ENCODE measurements at places on chromosomes 6 and 20.

DNA sequence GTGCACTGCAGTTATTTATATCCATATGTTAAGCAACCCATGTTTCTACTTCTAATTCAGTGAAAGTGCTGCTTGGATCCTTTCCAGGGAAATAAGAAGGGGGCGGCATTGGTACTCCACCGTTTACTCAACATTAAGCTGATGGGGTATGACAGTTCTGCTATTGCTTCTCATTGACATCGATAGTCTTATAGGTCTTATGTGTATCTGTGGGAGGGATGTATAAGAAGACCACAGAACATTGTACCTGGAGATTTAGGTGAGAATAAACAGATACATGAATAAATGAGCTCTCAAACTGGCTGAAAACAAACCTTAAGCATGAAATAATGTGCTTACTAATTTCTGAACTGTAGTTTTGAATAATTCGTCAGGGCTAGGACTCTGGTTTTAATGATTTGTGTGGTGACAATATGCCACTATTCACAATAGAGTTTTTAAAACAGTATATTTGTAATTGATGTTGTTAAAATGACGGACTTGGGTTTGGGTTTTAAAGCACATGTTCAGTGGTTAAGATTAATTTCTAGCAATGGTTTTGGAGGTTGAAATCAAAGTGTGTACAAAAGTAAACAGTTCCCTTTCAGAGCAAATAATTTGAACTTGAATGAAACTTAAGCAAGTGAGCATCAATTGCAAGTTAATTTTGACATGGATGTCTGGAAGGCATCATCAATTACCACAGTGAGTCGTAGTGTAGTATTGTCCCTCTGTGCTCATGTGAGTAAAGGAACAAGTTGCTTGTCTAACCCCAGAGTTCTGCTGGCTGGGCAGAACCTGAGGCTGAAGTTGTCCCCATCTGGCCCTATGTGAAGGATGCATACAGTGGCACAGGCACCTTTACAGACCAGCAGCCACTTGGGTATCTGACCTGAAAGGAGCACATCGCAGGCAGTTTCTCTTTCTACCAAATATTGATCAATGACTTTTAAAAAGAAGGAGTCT lies 84.7 kb upstream of the SUPT3H start:
- DNase-seq = no peak

DNA sequence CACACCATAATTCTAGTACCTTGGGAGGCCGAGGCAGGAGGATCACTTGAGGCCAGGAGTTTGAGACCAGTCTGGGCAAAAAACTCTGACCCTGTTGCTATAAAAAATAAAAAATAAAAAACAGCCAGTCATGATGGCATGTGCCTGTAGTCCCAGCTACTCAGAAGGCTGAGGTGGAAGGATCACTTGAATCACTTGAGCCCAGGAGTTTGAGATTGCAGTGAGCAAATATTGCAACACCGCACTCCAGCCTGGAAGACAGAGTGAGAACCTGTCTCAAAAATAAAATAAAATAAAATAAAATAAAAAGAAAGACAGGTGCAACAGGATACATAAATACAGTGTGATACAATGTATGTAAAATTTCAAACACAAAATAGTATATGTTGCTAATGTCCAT lies 154.5 kb downstream of the OTOR start:
- DNase-seq = no peak

DNA sequence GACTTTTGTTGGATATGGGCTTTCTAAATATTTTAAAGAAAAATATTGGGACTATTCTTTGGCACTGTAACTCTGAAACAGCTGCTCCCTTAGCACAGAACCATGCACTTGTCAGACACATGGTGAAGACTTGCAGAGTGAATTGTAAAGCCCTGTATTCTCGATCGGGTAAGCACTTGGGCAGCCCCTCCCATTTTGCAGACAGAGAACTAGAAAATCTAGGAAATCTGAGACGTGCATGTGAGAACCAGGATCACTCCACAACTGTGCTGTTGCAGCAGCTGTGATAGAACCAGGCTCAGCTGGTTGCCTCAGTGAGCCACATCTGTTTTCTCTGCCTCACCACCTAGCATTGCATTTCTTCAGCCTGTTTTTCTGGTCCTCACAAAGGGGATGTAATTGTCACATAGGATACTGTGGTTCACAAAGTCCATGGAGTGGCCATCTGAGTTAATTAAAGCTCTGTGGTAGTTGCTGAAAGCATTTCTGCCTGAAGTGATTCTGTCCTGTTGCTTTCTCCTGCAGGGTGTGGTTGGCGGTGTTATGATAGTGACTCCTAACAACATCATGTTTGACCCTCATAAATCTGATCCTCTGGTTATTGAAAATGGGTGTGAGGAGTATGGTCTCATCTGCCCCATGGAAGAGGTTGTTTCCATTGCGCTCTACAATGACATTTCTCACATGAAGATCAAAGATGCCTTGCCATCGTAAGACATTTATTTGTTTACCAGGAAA lies 71.8 kb upstream of the HINT3 start:
- no peak for DNase-seq

GRCh38 chr6:97919631-97920030 lies 636.6 kb upstream of the MMS22L start:
- DNase-seq = no peak

- DNase-seq = no peak
Measured at GRCh38 chr20:9363673-9364072, 150.7 kb upstream of the LAMP5 start.

DNA sequence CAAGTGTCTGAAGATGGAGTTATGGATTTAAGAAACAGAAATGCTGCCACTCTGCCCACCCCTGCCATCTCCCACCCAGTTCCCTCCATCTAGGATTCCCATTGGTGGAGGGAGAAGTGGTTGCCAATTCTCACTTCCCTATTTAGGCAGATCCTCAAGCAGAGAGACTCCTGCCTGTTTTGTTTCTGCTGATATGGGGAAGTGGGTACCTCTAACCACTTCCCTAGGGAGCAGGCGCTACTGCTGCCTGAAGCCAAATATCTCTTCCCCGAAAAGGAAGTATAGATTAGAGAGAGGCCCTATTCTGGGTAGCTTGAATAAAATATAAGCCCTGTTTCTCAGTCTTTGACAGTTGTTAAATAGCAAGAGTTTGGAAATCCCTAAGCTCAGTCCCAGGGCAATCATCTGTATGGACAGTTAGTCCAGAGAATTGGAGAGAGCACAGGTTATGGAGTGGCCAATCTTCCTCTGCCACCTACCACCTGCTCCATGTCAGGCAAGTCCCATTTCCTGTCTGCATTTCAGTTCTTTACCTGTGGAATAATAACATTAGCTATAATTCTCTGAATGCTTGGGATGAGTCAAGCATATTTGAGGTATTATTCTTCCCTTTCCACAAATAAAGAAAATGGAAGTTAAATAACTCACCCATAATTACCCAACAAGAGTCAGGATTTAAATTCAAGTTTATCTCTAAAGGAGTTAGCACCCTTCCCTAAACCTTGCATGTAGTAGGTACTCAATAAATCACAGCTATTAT lies 2.6 kb upstream of the ADGB start:
- DNase-seq = no peak

DNA sequence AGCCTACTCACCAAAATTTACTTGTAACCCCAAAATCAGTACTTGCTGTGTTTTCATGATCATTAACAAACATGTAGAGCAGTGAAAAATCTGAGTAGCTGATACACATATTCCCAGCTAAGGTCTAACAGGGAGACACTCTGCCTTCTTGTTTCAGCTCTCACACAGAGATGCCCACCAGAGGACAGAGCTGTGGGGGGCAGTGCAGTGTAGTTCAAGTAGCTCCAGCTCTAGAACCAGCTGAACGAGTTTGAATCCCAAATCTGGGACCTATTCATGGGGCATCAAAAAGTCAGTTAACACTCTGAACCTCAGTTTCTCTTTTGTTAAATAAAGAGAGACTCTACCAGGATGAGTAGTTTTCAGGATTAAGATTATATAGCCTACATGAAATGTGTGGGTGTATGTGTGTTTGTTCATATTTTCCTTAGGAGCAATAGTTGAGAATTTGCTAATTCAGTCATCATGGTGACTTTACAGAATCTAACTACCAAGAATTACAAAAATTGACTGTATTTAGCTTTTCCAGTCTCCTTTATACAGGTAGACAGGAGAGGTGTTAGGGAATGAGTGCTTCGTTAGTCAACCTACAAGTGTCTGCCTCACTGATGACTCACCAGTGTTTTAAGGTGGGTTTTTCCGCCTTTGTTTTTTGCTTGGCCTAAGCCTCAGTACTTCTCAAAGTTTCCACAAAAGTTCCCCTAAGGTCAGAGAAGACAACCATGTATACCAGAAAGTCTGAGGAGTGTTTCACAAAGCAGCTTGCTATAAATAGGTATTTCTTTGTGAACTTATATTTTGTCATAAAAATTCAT lies 164.0 kb upstream of the RUNX2 start:
- no peak for DNase-seq
